ENCODE measurements at places on chromosomes 1 and 21. TPM values are rescaled to one million over a fixed set of nuclear protein-coding genes. Genes with fewer than 3 reads are reported as not detected.

GRCh38 chr1:109938556-109938955 lies 27.9 kb downstream of the CSF1 start:
- H3K36me3 ChIP-seq: no peaks in the 10 kb centered on the region
- no peak overlapping the region for H3K27ac ChIP-seq
- no peaks in the 10 kb centered on the region for H3K27me3 ChIP-seq
- peaks cover 5% of the 10 kb centered on the region for H3K4me1 ChIP-seq
- no peak overlapping the region for H3K4me3 ChIP-seq

GRCh38 chr21:24436236-24436635 lies 1171.0 kb downstream of the MRPL39 start:
- H3K36me3 ChIP-seq: no peaks in the 10 kb centered on the region
- no peak overlapping the region for H3K4me3 ChIP-seq
- no peak for DNase-seq
- H3K4me1 ChIP-seq: no peaks in the 10 kb centered on the region

- no peak for DNase-seq
- H3K4me3 ChIP-seq: no peak overlapping the region
- H3K36me3 ChIP-seq: no peaks in the 10 kb centered on the region
- no peaks in the 10 kb centered on the region for H3K27me3 ChIP-seq
These were observed 445.8 kb upstream of the ZP4 start for GRCh38 chr1:238336531-238336930.

DNA sequence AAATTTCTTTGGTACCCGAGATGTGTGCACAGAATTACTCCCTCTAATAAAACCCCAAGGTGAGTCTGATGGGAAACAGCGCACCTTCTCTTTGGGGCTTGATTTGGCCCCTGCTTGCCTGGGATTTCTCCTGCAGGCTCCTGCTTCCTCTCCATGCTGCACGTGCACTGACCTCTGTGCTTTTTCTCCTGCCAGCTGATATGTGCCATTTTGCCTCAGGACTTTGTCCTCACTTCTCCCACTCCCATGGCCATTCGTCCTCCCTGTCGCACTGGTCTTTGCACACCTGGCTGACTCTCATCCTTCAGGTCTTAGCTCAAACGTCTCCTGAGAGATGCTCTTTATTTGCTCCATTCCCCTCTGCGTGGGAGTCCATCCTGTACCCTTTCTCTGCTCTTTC lies 1.2 kb downstream of the CBR1 start:
- H3K27me3 ChIP-seq: no peaks in the 10 kb centered on the region
- H3K4me3 ChIP-seq: no peak overlapping the region
- no peaks in the 10 kb centered on the region for H3K36me3 ChIP-seq

Gene LMX1A
- total RNA-seq: 8.7 TPM

Gene LCE1E
- total RNA-seq: not detected

Gene KCNQ4
- total RNA-seq: not detected

Gene ARHGAP30
- 0.06 TPM for total RNA-seq

Gene DTL
- 76.6 TPM for total RNA-seq

Gene HES2
- 0.22 TPM for total RNA-seq

Measured in neural progenitor cell (in vitro differentiated cells).